H4 (cell line): ENCODE measurements at places on chromosomes 13 and 19.

DNA sequence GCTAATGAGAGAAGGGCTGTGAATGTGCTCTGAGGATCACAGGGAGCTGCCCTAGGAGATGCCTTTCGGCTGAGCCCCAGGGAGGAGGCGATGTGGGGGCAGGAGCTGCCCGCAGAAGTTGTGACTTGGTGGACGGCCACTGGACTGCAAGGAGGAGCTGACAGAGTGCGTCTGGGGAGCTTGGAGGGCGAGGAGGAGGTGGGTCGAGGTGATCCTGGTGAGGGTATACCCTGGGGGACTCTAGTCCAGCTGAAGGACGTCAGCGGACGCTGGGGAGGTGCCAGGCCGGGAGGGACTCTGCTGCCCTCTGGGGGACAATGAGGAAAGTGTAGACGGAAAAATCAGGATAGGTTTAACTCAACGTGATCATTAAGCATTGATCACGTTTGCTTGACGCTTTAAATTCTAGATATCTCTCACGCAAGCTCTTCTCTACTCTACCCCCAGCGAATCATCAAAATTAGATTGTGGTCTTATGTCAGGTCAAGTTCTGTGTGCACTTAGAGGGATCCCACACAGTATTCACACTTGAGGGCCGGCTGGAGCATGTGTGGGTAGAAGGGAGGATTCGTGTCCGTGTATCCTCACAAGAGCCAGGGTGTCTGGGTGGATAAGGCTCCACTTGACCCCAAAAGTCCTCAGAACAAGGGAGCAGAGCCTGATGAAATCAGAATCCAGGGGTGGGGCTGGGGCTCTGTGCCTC is 3.3 kb upstream of the CEACAM7 start:
- DNase-seq, result no peak

DNA sequence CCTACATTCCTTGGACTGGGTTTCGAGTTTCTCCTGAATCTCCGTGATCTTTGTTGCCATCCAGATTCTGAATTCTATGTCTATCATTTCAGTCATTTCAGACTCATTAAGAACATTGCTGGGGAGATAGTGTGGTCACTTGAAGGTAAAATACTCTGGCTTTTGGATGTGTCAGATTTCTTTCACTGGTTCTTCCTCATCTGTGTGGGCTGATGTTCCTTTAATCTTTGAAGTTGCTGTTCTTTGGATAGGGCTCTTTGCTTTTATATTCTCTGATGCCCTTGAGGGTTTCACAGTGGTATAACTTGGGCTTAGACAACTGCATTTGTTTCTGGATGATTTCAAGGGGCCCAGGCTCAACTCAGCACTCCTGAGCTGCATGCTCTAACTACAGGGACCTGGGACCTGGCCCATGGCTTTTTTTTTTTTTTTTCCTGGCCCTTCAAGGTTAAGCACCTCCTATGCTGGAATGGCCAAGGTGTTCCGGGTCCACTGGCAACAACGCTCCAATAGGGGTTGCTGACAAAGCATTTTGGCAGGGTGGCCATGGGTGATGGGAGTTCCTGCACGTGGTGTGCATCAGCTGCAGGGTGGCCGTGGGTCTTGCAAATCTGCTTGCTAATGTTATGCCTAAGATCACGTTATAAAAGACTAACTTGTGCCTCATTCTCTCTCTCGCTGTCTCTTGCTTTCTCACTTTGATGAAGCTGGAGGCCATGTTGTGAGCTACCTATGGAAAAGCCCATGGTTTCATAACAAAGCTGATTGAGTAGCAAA is 5.9 kb upstream of the SIGLEC7 start:
- DNase-seq, result no peak

- DNase-seq, result peak; percentile 45
These were observed 29.8 kb downstream of the CERS1 start for GRCh38 chr19:18865973-18866799.

- no peak for DNase-seq
These were observed 23.1 kb upstream of the INTS6 start for GRCh38 chr13:51475727-51476501.

DNA sequence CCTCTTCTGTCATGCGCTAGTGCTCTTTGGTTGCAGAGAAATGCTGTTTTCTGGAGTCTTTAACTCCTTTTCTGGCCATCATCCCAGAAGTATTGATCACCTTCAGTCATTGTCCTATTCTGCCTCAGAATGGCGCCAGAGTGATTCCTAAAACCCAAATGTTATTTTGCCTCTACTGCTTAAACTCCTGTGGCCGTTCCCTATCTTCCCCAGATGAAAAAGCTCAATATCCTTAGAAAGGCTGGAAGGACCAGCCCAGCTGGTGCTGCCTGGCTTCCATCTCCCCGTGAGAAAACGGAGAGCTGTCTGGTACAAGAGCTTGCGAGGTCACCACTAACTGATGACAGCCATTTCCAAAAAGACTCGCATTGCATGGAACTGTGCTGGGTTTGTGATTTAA is 179.1 kb downstream of the RBM26 start:
- no peak for DNase-seq

DNA sequence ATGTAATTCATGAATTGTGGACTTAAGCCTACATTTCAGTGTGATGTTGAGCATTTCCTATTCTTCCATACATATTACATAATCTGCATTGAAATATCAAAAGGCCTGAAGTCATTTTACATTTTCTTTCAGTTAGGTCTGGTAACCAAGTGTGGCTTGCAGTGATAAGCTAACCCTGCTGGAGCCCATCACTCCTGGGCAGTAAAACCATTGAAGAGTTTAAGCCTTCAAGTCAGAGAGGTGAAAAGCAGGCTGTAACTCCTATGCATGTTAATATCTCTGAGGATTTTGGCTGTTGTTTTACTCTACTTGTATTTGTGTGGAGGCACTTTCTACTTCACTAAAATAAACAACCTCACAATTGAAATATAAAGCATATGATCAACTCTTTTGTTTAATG is 248.8 kb downstream of the SLITRK5 start:
- no peak for DNase-seq

DNA sequence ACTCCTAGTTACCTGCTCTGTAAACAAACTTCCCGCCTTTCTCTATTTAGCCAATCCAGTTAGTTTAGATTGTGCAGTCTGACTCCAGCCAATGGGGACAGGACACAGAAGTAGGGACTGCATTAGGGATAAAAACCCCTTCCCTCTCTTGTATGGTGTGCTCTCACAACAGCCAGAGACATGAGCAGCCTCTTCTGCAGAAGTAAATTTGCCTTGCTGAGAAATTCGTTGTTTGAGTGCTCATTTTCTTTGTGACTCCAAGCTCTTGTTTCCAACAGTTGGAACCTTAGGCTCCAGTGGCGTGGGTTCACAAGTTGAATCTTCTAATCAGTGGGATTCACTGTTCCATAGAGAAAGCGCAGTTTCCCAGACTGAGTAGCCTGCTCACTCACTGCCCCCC is 66.1 kb downstream of the ZNF93 start:
- no peak for DNase-seq

DNA sequence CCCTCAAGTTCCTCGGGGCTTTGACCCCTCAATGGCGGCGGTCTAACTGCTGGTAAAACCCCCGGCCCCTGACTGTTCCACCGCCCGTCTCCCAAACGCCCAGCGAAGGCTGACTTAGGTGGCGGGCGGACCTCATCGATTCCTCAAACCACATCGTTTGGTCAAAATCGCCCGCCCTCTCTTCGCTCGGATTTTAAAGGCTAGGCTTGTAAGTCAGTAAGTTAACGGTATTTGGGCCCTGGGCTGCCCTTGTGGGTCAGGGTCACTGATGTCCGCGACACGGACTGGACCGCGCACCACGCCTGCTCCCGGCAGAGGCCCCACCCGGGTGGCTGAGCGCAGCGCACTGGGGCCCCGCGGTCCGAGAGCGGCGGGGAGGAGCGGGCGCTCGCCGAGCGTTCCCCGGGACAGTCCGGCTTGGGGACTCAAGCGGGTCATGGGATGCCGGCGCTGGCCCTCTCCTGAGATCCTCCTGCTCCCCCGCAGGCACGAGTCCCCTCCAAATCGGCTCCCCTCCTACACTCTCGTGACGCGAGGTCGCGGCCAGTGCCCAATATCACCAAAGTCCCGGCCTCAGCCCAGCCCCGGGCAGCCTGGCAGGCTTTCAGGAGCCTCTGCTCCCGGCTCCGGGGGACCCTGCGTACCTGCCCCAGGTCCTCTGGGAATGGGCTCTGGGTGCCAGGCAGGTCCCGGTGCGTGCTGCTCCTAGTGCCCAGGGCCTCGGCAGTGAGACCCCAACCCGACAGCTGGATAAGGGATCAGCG is 1.0 kb downstream of the FLT1 start:
- no peak for DNase-seq

GRCh38 chr13:113135281-113135760 is 12.7 kb downstream of the F10 start:
- DNase-seq, result no peak

DNA sequence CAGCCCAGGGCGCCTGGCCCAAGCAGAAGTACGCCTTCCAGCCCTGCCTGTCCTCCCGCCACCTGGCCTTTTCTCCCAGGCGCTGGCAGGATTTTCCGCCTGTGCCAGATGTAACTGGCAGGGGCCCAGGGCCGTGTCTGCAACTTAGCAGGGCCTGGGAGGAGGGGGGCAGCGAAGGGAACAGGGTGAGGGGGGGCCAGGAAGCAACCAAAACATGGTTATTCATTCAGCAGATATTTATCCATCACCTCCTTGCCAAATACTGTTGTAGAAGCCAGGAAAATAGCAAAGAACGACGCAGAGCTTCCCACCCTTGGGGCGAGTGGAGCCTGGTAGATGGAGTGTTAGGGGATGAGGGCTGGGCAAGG is 5.6 kb downstream of the TLE6 start:
- DNase-seq, result peak; percentile 79

DNA sequence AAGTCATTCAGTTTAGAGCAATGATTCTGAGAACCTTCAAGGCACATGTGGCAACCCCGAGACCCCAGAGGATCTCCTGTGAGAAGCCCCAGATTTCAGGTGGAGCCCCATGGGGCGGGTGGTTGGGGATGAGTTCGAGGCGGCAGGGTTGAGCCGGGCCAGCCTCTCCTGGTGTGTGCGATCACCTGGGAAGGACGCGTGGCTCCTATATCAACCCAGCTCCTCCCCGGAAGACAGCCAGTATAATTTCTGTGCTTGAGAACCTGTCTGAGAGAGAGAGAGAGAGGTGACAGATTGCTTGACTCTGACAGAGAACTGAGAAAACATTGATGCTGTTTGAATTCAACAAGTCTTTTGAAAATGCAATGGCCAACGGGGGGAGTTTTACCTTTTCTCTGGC is 89.0 kb downstream of the TEX29 start:
- DNase-seq, result no peak

- DNase-seq, result no peak
These were observed 1208.0 kb downstream of the DIAPH3 start for GRCh38 chr13:58955546-58956385.

DNA sequence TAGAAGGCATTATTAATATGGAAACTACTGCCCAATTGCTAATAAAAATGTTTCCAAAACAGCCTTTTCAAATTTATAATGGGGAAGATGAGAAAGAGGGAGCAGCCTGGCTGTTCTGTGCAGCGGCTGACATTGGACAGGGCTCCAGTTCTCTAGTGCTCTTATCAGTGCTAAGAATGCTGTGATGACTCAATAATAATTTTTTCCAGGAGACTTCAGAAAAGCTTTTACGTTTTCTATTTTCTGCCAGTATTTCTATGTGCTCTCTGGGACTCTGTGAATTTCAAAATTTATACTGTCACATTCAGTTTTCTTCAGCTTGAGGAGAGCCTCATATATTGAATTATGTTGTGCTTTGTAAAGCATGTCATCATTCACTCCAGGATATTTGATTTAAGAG is 209.6 kb downstream of the VWA8 start:
- DNase-seq, result no peak

DNA sequence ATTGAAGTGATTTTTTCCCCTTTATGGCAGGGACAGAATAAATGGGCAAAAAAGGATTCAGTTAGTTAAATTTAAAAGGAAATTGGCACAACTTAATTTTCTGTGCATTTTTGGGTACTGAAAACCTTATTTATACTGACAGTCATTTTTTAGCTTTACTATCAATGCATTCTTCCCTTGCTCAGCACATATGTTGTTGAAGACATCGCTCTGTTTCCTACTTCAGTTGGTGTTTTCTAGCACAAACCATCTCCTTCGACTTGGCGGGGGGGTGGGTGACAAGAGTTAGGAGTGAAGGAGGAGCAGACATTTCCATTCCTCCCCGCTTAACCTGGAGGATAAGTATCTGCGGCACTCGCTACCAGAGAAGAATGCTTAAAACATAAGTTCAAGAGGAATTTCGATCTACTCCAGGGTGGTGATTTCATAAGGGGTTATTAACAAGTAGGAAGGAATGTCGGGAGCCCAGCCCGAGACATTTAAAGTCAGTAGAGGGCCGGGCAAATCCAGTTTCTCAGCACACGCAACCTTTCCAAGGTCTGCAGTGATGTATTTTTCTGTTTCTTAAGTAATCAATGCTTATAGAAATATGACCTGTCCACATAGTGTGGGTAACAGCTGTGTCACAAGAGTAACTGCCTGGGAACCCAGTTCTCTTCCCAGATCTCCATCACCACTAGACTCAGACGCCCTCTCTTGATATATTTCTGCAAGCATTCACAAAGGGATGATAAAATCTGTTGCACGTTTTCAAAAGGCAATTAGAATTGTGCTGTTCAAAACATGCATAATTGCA is 525.8 kb downstream of the MYO16 start:
- DNase-seq, result no peak

DNA sequence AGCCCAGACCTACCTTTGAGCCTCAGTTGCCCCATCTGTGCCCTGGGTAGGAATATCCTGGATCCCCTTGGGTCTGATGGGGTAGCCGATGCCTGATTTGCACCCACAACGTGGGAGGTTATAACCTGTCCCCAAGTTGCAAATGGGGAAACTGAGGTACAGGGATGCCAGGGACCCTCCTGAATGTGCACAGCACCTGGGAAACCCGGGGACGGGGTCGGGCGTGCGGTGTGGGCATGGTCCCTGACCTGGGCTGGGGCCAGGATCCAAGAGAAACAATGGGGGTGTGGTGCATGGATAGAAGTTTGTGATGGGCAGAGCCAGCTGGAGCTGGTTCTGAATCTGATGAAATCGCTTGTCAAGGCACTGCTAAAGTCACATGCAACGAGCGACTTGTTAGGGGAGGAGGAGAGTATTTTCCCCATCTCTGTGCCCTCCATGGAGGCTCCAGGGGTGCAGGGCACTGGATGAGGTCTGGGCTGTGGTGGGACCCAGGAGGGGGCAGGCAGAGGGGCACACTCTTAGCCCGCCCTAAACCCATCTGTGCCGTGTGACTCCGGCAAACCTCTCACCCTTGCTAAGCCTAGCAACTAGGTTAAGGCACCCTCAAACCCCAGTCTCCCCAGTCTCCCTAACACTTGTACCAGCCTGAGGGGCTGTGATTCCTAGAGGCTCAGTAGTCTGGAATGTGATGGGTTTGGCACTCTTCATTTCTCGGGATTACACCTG is 749 bp downstream of the GDF15 start:
- DNase-seq, result peak; percentile 75

DNA sequence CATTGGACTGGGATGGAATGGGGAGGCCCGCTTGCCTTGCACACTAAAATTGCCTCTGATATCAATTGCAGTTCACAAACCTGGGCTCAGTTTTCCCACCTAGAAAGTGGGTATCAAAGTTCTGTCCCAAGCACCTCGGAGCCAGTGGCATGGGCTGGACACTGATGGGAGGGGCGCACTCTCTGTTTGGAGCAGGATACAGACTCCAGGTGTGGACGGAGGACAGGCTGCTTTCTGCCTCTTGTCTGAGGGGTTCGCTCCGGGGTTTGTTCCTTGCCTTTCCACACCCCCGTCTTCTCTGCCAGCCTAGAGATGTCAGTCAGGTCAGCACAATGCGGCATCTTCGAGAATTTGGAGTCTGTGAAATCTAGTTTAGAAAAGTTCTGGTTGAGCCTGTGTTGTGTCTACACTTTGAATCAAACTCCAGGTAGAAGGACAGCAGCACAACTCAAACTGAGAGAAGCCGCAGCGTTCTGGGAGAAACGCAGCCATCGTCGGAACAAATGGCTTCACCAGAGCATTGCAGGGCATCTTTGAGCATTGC is 141.9 kb downstream of the TEX29 start:
- no peak for DNase-seq
